RWPE2 (cell line): ENCODE measurements at places on chromosomes 6 and 20.
A peak's percentile ranks its signal among the peaks of the same experiment; 100 is the strongest.

DNA sequence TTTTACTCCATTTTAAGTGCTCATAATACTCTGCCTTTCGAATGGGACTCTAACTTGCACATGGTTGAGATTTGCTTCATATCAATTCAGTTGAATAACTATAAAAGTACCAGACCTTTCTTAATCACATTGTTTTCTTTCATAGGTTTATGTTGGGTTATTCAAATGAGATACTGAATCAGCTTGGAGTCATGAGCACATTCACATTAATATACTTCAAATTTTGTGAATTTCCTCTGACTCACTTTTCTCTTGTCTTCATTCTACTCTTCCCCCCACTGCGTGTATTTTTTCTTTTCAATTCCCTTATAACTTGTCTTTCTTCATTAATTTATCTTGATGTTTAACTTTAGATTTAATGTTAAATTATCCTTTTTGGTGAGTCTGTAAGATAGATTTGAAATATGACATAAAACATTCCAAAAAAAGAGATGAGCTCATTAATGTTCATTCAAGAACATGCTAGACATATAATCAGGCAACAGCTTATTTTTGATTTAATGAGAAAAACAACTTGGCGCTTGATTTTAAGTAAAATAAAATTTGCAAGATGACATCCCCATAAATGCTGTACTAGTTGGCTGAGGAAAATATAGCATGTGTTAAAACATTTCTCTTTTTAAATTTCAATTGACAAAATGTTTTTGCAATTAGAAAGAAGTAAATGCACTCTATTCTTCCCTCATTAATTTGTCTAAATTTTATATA, 736.0 kb downstream of the CD109 start:
- no peaks in the 10 kb centered on the region for H3K4me1 ChIP-seq
- no peak overlapping the region for H3K27ac ChIP-seq
- H3K36me3 ChIP-seq = no peaks in the 10 kb centered on the region
- H3K27me3 ChIP-seq = no peaks in the 10 kb centered on the region

DNA sequence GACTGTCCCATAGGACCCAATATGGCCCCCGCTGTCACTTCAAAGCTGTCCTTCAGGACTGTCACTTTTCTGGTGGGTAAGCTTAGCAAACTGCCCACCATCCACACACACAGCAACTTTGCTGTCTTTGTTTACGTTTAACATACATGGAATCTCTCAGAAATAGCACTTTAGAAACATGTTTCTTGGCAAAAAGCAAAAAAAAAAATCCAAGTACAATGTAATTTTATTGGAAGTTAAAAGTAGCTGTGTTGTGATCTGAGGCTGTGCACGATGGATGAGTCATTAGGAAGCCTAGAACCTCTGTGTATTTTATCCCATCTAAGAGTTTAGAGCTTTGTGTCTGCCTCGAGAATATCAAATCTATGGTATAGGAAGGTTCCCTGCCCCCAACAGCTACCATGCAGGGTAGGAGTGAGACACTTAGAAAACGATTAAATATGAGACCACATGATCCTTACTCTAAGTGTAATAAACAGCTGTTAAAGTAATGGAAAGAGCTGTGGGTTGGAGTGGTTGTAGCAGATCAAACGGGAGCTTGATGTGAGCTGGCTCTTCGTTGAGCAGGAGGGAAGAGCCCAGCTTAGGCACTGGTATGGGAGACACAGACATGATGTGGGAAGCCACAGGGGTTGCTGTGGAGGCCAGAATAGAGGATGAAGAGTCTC, 119.5 kb downstream of the PLEKHG1 start:
- H3K36me3 ChIP-seq = no peaks in the 10 kb centered on the region
- DNase-seq = no peak
- H3K27me3 ChIP-seq = no peaks in the 10 kb centered on the region
- H3K27ac ChIP-seq = no peak overlapping the region
- no peak overlapping the region for H3K4me3 ChIP-seq

- H3K27me3 ChIP-seq = no peaks in the 10 kb centered on the region
- DNase-seq = no peak
- no peaks in the 10 kb centered on the region for H3K36me3 ChIP-seq
- peaks cover 16% of the 10 kb centered on the region for H3K4me1 ChIP-seq
Observed at GRCh38 chr6:144259986-144260385, 25.1 kb upstream of the UTRN start.

DNA sequence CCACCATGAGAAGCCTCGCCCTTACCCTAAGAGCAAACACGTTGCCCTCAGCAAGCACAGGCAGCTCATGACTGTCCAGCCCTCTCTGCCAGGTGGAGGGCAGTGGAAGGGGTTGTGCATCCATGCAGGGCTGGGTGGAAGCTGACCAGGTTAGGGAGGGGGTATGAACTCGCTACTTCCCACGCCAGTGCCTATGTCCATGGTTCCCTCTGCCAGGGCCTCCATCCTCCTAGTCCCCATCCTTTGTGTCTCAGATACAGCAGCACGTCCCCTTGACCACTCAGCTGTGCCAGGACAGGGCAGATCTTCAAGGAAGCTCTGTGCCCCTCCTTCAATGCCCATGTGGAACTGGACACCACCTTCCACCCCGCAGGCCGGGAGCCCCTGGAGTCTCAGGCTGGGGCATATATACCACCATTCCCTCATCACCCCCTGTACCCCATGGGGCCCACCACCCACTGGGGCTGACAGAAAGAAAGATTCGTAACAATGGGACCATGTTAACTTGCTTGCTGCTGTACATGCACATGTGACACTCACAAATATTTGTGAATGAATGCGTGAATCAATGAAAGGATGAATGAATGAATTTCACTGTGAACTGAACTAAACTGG, 90.7 kb downstream of the ANKRD60 start:
- no peak overlapping the region for H3K4me3 ChIP-seq
- no peaks in the 10 kb centered on the region for H3K36me3 ChIP-seq
- H3K4me1 ChIP-seq = peaks cover 24% of the 10 kb centered on the region
- H3K27me3 ChIP-seq = no peaks in the 10 kb centered on the region
- peak; percentile 75 for DNase-seq
- no peak overlapping the region for H3K27ac ChIP-seq

GRCh38 chr20:34037121-34037520, 43.4 kb downstream of the RALY start:
- DNase-seq = no peak
- H3K27ac ChIP-seq = no peak overlapping the region
- no peaks in the 10 kb centered on the region for H3K4me1 ChIP-seq
- no peaks in the 10 kb centered on the region for H3K27me3 ChIP-seq
- H3K4me3 ChIP-seq = no peak overlapping the region

- H3K27ac ChIP-seq = no peak overlapping the region
- H3K36me3 ChIP-seq = no peaks in the 10 kb centered on the region
- no peak for DNase-seq
- H3K4me3 ChIP-seq = no peak overlapping the region
- H3K4me1 ChIP-seq = no peaks in the 10 kb centered on the region
Observed at GRCh38 chr6:90350689-90351554, 54.3 kb upstream of the BACH2 start.

- no peak overlapping the region for H3K4me3 ChIP-seq
- no peak overlapping the region for H3K27ac ChIP-seq
- DNase-seq = no peak
- H3K4me1 ChIP-seq = no peaks in the 10 kb centered on the region
Observed at GRCh38 chr6:36110863-36111262, 19.4 kb upstream of the MAPK13 start.

- H3K4me1 ChIP-seq = no peaks in the 10 kb centered on the region
- no peaks in the 10 kb centered on the region for H3K27me3 ChIP-seq
- peaks cover 31% of the 10 kb centered on the region for H3K36me3 ChIP-seq
- H3K4me3 ChIP-seq = peak overlapping the region; percentile 63
- no peak for DNase-seq
Observed at GRCh38 chr20:3203315-3204123, 963 bp downstream of the DDRGK1 start.

DNA sequence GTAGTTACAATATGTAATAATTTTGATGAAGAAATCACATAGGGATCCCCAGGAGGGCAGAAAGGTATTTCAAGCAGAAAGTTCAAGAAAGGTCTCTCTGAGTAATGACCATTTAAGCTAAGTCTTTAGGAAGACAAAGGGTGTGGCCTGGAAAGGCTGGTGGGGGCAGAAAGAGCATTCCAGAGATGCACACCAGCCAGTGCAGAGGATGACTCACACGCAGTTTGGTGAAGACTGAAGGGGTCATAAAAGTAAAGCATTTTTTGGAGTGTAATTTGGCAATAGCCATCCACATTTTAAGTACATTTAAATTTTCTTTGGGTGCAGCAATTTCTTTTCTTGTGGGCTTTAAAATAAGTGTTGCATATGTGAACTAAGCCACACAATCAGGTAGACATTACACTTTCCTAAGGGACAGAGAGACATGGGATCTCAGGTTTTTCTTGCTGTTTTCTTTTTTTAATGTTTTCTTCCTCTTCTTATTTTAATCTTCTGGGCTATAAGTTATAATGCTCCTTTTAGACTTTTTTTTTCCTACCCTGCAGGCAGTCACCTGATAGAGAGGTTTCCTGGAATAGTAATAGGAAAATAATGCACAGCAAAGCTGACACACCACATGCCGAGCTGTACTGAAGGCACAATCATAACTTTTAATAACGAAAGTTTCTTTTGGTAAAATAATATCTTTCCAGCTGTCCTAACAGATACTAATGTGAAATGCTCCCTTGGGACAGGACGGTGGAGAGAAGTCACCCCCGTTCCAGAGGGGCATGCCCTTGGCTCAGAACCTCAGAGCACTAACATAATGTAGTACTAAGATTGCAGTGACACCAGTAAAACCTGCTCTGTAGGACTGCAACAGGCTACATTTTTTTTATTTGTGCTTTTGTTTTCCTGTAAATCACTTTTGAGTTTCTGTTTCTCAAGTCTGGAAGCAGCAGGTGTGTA, 49.6 kb upstream of the PTPRK start:
- H3K4me3 ChIP-seq = no peak overlapping the region
- peak overlapping the region; percentile 97 for H3K27ac ChIP-seq
- H3K36me3 ChIP-seq = no peaks in the 10 kb centered on the region

DNA sequence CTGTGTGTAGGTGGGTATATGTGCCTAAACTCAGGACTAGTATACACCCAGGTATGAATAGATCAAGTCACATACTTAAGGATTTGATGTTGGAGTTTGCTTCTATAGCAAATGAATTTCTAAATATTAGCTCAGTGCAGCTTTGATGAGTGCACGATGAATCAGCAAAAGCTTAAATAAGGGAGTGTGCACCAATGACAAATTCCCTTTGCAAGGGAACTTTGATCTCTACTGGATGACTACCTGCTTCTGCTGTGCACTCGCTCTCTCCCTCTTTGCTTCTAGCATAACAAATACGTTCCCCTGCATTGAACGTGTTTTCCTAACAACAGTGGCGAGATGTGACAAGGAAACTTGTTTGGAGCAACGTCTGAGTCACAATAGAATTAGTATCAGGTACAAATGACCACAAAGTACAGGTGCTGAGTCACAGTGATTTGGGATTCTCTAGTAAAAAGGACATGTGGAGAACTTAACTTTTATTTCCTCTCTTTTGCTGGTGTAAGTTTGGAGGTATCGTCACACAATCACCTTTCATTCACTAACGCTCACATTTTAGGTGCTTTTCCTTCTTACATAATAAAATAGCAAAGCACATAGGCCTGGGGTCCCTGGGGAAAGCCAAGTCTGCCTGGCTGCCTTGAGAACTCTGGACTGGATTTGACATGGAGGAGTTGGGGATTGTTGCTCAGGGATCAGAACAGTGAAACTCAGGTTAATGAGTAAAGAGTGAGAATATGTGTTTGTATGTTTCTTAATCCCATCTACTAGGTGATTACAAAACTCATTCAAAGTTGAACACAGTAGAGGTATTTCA, 49.7 kb downstream of the KLHL31 start:
- peak overlapping the region; percentile 86 for H3K27ac ChIP-seq
- no peaks in the 10 kb centered on the region for H3K27me3 ChIP-seq
- peak; percentile 68 for DNase-seq
- H3K4me3 ChIP-seq = no peak overlapping the region
